Activated CD4-positive, alpha-beta T cell treated with anti-CD3 and anti-CD28 coated beads, Interleukin-2, amount 50 U/mL, for 4 hours (primary cell): ENCODE measurements at places on chromosomes 4 and X.

GRCh38 chr4:145565328-145565727 lies 53.9 kb upstream of the MMAA start:
- DNase-seq: no peak

GRCh38 chrX:24372021-24372763 lies 11.8 kb downstream of the SUPT20HL1 start:
- DNase-seq: no peak

- DNase-seq: no peak
Observed at GRCh38 chr4:16909281-16909680, 10.8 kb upstream of the LDB2 start.

DNA sequence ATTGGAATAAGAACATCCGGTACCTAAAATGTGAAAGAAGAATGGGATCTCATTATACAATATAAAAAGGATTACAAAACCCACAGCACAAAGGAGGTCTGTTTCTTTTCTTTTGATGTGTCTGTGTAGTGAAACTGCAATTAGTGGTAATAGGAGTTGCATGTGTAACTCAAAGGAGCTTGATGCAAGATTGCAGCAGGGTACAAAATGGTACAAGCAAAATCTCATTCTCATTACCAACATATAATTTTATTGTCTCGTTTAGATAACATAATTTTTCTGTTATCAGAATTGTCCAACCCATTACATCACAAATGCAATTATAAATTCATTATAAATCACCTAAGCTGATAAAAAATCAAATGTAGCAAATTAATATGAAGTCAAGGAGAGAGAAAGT lies 47.1 kb upstream of the CCSER1 start:
- no peak for DNase-seq

GRCh38 chr4:47990145-47990544 lies 26.3 kb downstream of the CNGA1 start:
- DNase-seq: no peak

DNA sequence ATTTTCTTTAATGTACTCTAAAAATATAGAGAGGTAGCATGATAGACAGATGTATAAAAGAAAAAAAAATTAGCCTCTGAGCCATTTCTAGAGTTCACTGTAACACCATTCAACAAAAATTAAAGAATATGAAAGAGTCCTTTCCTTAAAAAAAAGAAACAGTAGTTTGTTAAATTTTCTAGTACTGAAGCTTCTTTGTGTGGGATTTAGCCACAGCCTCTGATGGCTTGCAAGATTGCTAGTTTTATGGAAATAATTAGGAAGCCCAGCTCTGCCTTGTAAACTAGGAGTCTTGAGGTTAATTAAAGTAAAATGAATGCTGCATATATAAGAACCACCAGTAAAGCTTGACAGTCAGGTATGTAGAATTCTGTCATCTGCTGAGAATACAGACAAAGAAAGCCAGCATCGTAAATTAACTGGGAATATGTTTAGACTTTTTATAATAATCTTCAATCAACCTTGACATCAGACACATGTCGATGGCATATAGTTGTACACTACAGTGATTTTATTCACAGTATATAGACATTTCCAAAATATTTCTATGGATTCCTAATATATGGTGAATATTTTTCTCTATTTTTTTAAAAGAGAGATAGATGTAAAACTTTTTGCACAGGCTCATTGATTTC lies 44.8 kb upstream of the NEIL3 start:
- DNase-seq: no peak

- no peak for DNase-seq
Observed at GRCh38 chr4:70994069-70994366, 569 bp downstream of the DCK start.

GRCh38 chr4:14267373-14268060 lies 640.0 kb upstream of the BOD1L1 start:
- DNase-seq: no peak

- no peak for DNase-seq
Observed at GRCh38 chr4:67746797-67747495, 7.2 kb downstream of the GNRHR start.
